ENCODE measurements at places on chromosomes 6 and 20. TPM values are rescaled to one million over a fixed set of nuclear protein-coding genes. Genes with fewer than 3 reads are reported as not detected.

DNA sequence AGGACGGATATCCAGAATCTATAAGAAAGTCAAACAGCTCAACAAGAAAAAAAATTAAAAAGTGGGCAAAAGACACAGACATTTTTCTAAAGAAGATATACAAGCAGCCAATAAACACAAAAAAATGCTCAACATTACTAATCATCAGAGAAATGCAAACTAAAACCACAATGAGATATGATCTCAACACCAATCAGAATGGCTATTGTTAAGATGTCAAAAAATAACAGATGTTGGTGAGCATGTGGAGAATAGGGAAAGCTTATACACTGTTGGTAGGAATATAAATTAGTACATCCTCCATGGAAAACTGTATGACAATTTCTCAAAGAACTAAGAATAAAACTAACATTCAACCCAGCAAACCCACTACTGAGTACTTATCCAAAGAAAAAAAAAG lies 23.3 kb upstream of the OSTM1 start:
- no peak for DNase-seq

GRCh38 chr20:49161428-49162152 lies 26.5 kb downstream of the STAU1 start:
- DNase-seq = peak; percentile 78

- no peak for DNase-seq
These were observed 16.2 kb upstream of the VAPB start for GRCh38 chr20:58372806-58373205.

GRCh38 chr20:62301111-62301668 lies 1.6 kb upstream of the ADRM1 start:
- DNase-seq = no peak

PNPLA1 gene
- 0.26 TPM for total RNA-seq

FNDC1 gene
- total RNA-seq = not detected

GMEB2 gene
- total RNA-seq = 13.2 TPM

PLCB4 gene
- 1.6 TPM for total RNA-seq

RPL7L1 gene
- total RNA-seq = 109 TPM

All from bronchial epithelial cell (primary cell).